ENCODE measurements at places on chromosomes 2 and 18. TPM values are rescaled to one million over a fixed set of nuclear protein-coding genes. Genes with fewer than 3 reads are reported as not detected.

- no peak for DNase-seq
Observed at GRCh38 chr2:33209976-33210375, 263.2 kb downstream of the LTBP1 start.

GRCh38 chr2:11311543-11311942, 32.9 kb downstream of the ROCK2 start:
- no peak for DNase-seq

DNA sequence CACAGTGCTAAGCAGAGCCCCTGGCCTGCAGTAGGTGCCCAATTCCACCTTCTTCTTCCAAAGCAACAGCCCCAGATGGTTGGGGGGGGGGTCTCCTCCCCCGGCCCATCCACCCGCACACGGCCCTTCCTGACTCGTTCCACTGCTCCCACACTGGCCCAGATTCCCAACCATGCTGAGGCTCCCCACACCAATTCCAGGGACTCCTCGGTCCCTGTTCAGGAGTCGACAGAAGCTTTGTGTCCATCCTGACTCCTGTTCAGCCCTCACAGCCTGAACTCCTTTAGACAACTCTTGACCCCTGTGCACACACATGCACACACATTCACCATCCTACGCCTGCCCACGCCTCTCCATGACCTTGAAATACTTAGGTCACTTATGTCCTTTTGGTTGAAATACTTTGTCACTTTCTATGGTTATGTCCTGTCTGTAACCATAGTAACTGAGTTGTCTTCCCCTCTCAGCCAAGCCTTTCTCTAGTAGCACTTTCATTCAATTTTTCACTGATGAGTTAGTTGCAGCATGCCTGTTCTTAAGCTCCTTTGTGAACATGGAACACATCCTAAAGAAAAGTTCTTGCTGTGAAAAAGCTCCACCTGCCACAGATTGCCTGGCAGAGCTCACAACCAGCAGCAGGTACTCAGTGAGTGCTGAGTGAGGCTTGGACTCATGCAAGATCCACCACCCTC, 225.8 kb downstream of the SEPTIN10 start:
- no peak for DNase-seq

GRCh38 chr18:80124131-80124530, 15.1 kb downstream of the ADNP2 start:
- DNase-seq = no peak

- no peak for DNase-seq
Observed at GRCh38 chr18:74274700-74275099, 17.1 kb downstream of the CYB5A start.

The OTX1 gene
- not detected for total RNA-seq

The MEIS1 gene
- total RNA-seq = 339 TPM

The ANKRD29 gene
- 33.4 TPM for total RNA-seq
